Choroid plexus epithelial cell (primary cell): ENCODE measurements at places on chromosomes 13 and 19.

GRCh38 chr19:15187026-15188007 is 13.5 kb downstream of the NOTCH3 start:
- DNase-seq: no peak

DNA sequence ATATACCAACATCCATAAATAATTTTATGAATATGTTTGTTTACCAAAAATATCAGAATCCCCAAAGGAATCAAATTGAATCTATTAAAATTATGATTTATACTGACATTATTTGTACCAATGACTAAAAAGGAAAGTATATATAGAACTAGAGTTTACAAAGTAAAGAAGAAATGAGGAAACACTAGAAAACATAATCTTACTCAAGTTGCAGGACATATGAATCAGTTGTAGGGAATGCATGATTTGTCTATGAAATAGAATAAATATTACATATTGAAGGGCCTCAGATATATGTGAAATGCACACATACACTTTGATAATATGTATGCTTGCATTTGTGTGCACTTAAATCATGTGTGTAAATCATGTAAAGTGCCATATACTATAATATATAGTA is 1466.4 kb downstream of the EFNB2 start:
- peak; percentile 18 for DNase-seq

DNA sequence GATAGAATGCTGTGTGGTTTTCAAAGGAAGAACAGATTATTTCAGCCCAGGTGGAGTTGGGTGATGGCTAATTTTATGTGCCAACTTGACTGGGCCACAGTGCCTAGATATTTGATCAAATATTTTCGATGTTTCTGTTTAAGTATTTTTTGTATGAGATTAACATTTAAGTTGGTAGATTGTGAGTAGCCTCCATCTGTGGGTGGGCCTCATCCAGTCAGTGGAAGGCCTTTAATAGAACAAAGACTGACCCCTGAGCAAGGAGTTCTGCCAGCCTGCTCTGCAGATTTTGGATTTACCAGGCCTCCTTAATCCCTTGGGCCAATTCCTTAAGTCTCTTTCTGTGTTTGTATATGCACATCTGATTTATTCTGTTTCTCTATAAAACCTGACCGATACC is 13.9 kb downstream of the LSM14A start:
- no peak for DNase-seq

GRCh38 chr13:111854403-111854802 is 212.5 kb upstream of the SOX1 start:
- DNase-seq: no peak

GRCh38 chr13:90796474-90796873 is 551.0 kb upstream of the MIR17HG start:
- DNase-seq: no peak

- DNase-seq: peak; percentile 39
Observed at GRCh38 chr19:17721821-17722220, 2.5 kb downstream of the MAP1S start.
